ENCODE measurements at places on chromosomes 5 and 9.

DNA sequence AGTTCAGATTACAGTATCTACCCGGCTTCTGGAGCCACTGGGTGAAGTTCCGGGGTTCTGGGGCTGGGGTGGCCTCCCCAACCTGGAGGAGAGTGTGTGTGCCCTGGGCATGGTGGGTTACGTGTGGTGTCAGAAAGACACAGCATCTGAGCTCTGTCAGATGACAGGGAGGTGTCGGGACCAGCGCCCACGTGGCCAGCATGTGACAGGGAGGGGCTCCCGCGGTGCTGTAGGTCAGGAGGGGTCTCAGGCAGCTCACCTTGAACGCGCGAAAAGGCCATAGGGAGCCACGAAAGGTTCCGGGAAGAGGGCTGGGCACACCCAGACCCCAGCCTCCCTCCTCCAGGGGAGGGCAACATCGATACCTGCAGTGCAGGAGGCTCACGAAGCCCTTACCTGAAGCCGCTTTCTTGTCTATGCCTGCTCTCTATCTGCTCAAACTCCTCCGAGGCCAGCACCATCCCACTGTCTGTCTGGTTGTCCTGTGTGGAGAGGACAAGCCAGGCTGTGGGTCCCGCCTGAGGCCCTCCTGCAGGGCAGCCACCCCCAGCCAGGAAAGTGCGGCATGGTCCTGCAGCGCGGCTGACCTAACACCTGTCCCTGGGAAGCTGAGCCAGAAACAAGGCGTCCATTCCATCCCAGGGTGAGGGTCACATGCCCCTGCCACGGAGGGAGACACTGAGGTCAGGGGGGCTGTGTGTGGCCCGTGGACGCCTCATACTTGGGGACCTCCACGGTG is 17.4 kb upstream of the SCGB3A1 start:
- DNase-seq, result no peak

DNA sequence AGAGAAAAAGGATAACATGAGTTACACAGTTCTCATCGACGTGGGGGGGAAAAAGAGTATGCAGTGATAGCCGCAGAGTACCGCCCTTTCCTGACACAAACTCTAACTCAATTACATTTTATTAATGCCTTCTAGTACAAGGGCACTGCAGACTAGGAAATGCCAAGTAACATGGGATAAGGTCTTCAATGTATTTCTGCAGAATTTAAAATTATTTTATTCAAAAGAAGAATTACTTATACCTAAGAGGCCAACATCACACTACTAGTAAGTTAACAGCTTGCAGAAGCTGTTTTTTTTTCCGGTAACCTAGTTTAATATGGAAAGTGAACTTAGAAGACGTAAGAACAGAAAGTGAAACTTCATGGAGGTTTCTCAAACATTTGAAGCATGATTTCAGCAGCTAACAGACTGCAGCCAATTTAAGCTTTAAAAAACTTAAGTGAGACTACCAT is 3.9 kb downstream of the SETX start:
- DNase-seq, result no peak

GRCh38 chr5:151094030-151094851 is 13.4 kb upstream of the TNIP1 start:
- DNase-seq, result peak; percentile 36

DNA sequence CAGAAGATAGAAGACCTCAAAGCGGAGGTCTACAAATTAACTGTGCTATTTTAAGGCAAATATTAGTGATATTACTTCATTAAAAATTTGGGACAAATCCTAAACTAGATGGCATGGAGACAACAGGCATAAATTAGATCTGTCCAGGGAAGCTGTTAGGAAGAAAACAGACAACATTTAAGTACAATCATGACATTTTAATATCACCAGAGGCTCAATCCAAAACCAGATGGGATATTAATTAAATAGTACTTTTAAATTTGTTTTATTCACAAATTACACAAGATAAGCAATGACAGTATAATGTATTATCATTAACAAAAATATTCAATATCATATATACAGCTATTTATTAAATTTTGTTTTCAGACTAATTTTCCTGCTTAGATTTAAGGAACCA is 161.1 kb downstream of the AP3B1 start:
- no peak for DNase-seq

DNA sequence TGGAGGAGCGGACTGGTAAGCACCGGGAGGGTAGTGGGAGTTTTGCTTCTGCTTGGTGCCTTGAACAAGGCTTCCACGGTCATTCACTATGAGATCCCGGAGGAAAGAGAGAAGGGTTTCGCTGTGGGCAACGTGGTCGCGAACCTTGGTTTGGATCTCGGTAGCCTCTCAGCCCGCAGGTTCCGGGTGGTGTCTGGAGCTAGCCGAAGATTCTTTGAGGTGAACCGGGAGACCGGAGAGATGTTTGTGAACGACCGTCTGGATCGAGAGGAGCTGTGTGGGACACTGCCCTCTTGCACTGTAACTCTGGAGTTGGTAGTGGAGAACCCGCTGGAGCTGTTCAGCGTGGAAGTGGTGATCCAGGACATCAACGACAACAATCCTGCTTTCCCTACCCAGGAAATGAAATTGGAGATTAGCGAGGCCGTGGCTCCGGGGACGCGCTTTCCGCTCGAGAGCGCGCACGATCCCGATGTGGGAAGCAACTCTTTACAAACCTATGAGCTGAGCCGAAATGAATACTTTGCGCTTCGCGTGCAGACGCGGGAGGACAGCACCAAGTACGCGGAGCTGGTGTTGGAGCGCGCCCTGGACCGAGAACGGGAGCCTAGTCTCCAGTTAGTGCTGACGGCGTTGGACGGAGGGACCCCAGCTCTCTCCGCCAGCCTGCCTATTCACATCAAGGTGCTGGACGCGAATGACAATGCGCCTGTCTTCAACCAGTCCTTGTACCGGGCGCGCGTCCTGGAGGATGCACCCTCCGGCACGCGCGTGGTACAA is 556 bp downstream of the PCDHGC3 start:
- peak; percentile 80 for DNase-seq

- DNase-seq, result peak; percentile 11
Observed at GRCh38 chr9:117160254-117160653, 254.6 kb downstream of the ASTN2 start.

DNA sequence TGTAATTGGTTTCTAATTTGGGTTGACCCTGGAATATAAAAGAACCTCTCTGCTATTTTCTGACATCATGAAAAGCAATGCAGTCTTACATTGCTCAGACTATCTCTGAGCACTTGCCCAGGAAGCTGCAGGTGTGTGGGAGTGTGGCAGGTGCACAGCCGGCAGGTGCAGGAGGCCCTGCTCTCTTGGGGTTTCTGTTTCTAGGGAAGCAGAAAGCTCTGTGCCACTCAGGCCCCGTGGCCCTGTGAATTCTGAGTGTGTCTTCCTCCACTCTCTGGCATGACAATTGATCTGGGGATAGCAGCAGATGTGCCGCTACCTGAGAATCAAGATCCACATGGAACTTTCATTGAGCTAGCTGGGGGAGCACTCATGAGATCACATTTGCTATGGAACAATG is 45.7 kb upstream of the IRX2 start:
- DNase-seq, result no peak

DNA sequence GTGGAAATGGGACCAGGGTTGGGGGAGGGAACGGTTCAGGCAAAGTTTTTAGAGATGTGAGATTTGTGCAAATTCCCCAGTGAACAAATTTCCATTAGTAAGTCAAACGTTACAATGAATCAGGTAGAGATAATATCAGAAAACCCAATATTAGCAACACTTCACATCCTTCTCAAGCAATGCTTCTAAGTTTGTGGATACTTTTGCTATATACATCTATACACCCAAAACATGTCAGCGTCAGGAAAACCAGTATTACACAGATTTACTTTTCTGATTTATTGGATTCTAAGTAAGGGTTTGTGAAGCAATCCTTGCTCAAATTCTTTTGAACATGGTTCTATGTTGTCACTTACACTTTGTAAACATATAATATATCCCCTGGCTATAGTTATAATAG is 6.5 kb downstream of the ALDH1A1 start:
- no peak for DNase-seq

- no peak for DNase-seq
Observed at GRCh38 chr5:61617995-61618525, 286.0 kb downstream of the ZSWIM6 start.

DNA sequence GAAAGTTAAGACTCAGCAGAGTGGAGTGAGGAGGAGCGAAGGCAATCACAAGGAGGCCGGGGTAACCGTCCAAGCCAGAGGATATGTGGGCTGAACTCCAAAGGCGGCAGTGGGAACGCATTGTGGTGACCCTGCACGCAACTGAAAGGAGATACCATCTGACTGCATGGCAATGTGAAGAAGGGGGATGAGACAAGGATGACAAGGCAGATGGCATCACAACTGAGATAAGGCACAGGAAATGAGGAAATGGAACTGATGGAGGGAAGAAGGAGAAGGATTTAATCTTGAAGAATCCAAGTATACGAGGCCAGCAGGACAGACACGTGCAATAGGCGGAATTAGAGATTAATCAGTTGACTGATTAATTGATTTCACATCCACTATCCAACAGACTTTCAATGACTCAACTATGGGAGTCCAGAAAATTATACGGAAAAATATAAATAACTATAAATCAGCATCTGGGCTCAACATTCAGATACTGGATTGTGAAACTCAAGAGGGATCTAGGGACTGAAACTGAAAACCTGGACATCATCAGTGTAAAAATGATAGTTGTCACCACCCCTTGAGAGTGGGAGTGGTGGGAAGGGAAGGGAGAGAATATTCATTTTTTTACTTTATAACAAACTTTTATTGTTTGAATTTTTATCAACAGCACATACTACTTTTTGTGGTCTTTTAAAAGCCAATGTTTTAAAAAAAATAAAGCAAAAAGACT is 86.1 kb downstream of the ARL15 start:
- DNase-seq, result no peak

DNA sequence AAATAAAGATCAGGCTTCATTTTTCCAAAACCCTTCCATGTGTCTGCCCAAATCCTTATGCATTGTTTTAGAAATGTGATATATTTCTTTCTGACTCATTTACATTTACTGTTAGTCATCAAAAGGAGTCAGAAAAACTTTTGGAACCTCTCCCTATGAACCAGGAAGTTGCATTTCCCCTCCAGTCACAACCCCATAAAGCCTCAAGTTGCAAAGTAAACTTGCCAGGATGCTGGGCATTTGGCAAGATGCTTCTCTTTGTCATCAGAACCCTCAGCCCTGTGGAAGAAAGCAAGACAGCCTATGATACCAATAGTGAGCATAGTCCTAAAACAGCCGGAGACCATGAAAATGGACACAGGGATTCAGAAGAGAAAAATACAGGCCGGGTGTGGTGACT is 84.2 kb downstream of the MUSK start:
- DNase-seq, result peak; percentile 94

- peak; percentile 52 for DNase-seq
Observed at GRCh38 chr5:72189146-72189545, 81.9 kb downstream of the MAP1B start.

- DNase-seq, result no peak
Observed at GRCh38 chr9:117084221-117084620, 330.6 kb downstream of the ASTN2 start.

GRCh38 chr9:133970581-133971058 is 21.5 kb downstream of the VAV2 start:
- no peak for DNase-seq

GRCh38 chr5:73459366-73459765 is 10.8 kb upstream of the FOXD1 start:
- peak; percentile 27 for DNase-seq

DNA sequence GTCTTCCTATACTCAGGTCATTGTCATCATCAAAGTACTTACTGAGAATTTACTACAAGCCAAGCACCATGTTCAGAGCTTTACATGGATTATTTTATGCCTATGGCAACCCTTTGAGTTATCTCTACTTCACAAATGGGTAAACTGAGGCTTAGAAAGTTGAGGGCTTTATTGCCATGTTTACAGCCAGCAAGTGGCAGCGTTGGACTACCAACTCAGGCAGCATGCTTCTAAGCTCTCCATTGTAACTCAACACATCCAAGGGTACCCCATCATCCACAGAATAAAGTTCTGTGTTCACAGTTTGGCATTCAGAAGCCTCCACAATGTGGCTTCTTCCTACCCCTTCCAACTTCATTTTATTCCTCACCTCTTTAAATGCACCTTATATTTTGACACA is 422.6 kb upstream of the GRIA1 start:
- no peak for DNase-seq

DNA sequence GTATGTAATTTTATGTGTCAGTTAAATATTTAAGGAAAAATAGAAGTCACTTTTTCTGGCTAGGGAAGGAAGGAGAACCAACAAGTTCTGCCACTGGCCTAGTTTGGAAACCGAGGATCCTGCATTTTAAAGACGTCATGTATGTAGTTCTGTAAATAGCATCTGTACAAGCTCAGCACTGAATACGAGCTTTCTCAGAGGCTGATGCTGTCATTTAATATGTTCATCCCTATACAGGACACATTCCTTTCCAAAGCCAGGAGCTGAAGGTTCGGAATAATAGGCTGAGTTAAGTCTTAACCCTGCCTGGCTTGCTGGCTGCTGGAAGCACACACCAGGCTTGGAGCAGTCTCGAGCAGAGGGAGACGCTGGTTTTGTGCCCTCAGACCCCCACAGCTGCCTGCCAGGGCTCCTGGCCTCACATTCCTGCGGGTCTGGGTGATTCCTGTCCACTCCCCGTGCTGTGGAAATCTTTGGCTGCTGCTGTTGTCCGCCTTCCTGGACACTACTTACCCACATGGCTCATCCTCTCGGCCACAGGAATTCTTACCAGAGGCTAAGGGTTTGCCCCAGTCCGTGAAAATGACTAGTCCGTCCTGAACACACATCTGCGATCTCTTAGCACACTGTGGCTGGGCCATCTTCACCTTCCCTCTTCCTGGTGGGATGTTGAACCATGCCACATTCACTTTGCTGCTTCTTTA is 36.6 kb downstream of the SLC46A2 start:
- DNase-seq, result no peak

GRCh38 chr9:89295400-89295799 is 15.6 kb upstream of the CKS2 start:
- DNase-seq, result no peak

GRCh38 chr9:123472862-123473614 is 117.0 kb downstream of the CRB2 start:
- no peak for DNase-seq

DNA sequence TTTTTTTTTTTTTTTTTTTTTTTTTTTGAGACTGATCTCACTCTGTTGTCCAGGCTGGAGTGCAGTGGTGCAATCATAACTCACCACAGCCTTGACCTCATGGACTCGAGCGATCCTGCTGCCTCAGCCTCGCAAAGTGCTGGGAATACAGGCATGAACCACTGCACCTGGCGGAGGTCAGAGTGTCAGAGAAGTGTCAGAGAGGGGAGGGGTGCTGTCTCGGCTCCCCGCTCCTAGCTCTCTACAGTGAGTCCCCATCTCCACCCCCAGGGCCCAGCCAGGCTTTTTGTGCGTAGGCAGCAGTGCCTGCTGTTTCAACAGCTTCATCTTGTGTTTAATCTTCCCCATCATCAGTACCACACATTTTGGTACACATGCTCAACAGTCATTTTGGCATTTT is 38.3 kb downstream of the SAR1B start:
- no peak for DNase-seq

GRCh38 chr5:77981820-77982219 is 205.7 kb upstream of the TBCA start:
- DNase-seq, result no peak

DNA sequence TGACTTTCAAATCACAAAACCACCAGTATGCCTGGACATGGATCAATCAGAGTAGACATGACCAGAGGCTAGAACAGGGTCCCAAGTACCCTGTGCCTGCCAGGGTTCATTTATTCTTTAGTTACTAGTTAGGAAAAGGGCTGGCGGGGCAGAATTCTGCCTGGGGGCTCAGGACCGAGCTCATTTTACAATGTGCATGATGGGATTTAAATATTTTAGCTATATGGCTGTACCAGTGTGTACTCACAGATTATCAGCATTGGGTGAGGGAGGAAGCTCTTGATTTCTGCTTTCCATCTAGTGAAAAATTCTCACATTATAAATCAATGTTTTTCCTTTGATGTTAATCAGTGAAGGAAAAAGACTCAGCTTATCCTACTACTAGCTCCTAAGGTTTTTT is 1511.1 kb downstream of the EFNA5 start:
- DNase-seq, result no peak

Measured in fibroblast of skin of scalp (primary cell).